Fibroblast of the aortic adventitia (primary cell): ENCODE measurements at places on chromosomes 13 and 19. TPM values are rescaled to one million over a fixed set of nuclear protein-coding genes. Genes with fewer than 3 reads are reported as not detected.

GRCh38 chr19:46186717-46187101 is 38.7 kb downstream of the IGFL2 start:
- no peak for DNase-seq

- no peak for DNase-seq
Measured at GRCh38 chr13:48295271-48295670, 8.3 kb upstream of the RB1 start.

DNA sequence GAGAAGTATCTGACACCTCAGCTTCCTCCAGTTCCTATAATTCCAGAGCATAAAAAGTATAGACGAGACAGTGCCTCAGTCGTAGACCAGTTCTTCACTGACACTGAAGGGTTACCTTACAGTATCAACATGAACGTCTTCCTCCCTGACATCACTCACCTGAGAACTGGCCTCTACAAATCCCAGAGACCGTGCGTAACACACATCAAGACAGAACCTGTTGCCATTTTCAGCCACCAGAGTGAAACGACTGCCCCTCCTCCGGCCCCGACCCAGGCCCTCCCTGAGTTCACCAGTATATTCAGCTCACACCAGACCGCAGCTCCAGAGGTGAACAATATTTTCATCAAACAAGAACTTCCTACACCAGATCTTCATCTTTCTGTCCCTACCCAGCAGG is 3.1 kb downstream of the KLF5 start:
- DNase-seq: no peak

- no peak for DNase-seq
Measured at GRCh38 chr19:2122982-2123381, 26.3 kb downstream of the IZUMO4 start.

- no peak for DNase-seq
Measured at GRCh38 chr13:100803091-100803490, 128.5 kb upstream of the TMTC4 start.

- DNase-seq: peak; percentile 83
Measured at GRCh38 chr13:23506807-23507291, 63.4 kb upstream of the TNFRSF19 start.

DNA sequence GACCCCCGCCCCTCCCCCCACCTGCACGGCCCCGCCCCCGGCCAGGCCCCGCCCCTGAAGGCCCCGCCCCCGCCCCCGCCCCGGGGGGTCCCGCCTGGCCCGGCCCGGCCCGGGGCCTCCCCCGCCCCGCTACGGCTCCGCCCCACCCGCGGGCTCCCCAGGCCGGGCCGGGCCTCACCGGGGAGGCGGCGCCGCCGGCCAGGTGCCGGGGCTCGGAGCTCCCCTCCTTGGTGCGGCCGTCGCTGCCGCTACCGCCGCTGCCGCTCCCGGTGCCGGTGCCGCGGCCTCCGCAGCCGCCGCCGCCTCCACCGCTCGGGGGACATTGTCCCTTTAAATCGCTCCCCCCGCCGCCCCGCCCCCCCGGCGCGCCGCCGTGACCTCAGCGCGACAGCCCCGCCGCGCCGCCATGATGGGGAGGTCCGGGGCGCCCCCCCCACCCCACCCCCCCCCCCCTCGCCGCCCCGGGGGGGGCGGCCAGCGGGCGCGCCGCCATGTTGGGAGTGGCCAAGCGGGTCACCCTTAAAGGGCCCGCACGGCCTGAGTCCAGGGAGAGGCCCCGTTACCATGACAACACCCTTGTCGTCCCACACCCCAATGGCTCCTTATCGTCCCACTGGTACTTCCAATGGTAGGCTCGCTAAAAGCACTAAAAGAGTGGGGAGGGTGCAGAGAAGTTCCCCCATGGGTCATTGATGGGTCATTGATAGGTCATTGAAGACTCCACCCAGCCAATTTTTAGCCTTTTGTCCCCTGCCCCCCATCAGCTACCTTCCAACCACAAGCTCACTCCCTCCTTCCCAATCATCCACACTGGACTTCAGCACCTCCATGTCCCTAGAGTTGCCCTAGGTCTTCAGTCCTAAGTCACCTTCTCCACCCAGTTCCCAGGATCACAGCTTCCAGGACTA is at the start of gene WIZ:
TSS of gene WIZ (minus strand) at position 337 of the 908 bp plus-strand sequence. CDS start 1,649 bp downstream, outside the sequence.
- DNase-seq: peak; percentile 56

DNA sequence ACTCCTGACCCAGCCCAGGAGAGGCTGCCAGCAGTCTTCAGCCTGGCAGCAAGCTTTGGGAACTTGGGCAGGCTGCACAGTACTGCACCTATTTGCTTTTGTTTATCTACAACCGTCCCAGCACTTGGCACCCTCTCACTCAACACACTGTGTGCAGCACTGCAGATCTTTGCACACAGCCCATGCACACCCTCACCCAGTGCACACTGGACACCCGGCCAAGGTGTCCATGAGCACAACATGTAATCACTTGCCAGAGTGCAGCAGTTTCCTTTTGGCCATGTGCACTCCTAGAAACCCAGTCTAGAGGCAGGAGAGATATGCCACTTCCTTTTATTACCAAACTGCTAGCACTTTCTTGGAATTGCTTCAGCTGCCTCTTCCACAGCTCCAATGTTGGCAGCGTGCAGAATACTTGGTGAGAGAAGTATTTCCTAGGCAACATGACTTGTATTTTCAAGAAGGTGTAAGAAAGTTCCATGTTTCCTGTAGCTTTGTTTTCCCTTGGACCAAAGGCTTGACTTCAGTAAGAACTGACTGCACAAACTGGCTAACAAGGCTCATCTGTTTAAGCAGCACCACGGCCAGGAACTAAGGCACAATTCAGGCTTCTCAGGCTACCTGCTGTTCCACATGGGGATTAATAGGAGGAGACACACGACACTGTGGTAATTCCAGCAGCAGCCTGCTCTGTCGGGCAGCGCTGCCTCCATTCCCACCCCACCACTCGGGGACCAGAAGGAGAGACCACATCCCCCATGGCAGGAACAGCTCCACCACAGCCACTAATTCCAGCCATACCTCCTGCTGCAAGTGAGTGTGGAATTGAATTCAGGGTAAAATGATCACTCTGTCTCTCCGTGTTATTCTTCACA is 15.3 kb downstream of the ATP7B start:
- DNase-seq: peak; percentile 56

GRCh38 chr19:42284066-42284501 is 15.0 kb downstream of the CIC start:
- peak; percentile 74 for DNase-seq

- DNase-seq: peak; percentile 67
Measured at GRCh38 chr13:101417043-101417406, 717 bp upstream of the NALCN start.

GRCh38 chr13:20370815-20371421 is 138.8 kb upstream of the GJB6 start:
- DNase-seq: no peak

DNA sequence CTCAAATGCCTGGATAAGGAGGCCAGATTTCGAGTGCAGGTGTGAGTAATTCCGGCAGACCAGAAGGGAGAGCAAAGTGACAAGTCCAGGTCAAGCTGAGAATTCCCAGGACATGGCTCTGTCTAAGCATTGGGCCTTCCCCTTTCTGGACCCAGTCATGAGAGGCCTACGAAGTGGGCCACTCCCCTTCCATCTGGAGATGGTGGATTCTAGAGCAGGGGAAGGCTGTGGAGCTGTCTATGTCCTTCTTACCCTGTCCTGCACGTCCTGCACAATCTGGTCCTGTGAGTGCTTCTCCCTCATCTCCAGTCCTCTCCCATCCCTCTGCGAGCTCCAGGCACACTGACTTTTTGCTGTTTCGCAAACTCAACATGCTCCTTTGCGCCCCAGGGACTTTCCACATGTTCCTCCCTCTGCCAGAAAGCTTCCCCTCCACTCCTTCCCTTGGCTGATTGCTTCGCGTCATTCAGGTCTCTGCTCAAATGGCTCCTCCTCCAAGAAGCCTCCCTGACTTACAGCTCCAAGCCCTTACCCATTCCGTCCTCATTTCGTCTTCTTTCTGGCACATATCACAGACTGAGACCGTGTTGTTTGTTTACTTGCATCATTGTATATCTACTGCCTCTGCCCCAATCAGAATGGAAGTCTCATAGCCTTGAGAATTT is 193.2 kb downstream of the URI1 start:
- no peak for DNase-seq

- no peak for DNase-seq
Measured at GRCh38 chr13:52739468-52740071, at the start of gene CNMD. TSS of gene CNMD (minus strand) at chr13:52739820. CDS start at chr13:52739701, 119 bp downstream.

- peak; percentile 100 for DNase-seq
Measured at GRCh38 chr19:18364826-18365528, 21.0 kb upstream of the GDF15 start.

DNA sequence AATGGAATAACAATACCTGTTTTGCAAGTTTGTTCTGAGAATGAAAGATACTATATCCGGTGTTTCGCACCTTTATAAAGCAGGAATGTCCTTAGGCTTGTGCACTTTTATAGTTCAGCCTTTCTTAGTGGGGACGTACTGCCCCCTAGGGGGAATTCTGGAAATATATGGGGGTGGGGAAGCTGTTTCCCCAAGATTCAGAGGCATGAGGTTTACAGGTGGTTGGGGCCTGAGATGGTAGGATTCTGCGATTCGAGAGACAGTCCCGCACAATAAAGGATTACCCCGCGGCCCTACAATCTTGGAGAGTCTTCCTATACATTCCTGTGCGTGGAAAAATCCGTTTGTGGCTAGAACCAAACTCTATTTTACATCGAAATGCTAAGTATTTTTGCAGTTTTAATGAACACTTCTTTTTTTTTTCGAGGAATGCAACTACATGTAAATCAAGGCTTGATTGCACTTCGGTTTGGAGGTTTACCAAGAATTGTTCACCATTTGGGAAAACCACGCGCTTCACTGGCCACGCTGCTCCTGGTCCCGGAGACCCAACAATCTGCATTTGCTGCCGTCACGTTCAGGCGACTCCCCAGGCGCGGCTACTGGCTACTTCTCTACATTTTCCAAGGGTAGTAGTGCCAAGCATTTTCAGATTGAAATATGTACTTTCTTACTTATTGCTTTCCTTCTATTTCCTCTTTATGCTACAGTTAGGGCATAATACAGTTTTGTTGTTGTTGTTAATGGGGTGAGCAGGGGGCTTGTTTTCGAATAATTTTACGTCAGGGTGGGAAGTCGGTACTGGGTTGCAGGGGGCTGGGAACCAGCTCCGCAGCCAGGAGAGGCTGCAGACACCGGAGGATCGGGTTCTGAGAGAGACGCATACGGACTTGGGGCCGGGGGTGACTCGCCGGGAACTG is 830 bp downstream of the NEK5 start:
- DNase-seq: peak; percentile 78

DNA sequence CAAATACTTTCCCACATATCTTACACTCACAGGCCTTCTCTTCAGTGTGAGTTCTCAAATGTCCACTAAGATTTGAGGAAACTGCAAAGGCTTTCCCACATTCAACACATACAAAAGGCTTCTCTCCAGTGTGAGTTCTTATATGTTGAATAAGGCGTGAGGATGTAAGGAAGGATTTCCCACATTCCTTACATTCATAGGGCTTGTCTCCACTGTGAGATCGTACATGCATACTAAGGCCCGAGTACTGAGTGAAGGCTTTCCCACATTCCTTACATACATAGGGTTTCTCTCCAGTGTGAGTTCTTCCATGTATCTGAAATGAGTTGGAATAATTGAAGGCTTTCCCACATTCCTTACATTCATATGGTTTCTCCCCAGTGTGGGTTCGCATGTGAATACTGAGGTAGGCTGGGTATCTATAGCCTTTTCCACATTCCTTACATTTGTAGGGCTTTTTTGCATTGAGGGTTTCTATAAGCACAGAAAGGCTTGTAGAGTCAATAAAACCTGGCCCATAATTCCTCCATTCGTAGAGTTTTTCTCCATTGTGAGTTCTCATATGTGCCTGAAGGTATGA is 9.6 kb downstream of the ZNF426 start:
- DNase-seq: peak; percentile 9

GRCh38 chr13:53073711-53074110 is 45.1 kb downstream of the OLFM4 start:
- no peak for DNase-seq

- no peak for DNase-seq
Measured at GRCh38 chr19:5144545-5145179, 175.7 kb downstream of the KDM4B start.

- peak; percentile 43 for DNase-seq
Measured at GRCh38 chr19:33245948-33246708, 20.5 kb upstream of the SLC7A10 start.

DNA sequence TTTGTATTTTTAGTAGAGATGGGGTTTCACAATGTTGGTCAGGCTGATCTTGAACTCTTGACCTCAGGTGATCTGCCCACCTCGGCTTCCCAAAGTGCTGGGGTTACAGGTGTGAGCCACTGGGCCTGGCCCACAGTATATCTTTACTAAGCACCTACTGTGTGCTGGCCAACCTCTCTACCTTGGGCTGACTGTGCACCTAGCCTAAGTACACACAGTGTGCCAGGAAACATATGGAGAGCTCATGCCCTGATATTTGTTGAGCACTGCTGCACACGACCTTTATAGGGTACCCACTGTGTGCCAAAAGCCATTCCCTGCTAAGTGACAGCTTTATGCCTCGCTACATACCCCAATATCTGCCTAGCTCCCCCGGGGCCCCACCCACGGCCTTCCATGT is 6.3 kb upstream of the ARHGAP45 start:
- no peak for DNase-seq

DNA sequence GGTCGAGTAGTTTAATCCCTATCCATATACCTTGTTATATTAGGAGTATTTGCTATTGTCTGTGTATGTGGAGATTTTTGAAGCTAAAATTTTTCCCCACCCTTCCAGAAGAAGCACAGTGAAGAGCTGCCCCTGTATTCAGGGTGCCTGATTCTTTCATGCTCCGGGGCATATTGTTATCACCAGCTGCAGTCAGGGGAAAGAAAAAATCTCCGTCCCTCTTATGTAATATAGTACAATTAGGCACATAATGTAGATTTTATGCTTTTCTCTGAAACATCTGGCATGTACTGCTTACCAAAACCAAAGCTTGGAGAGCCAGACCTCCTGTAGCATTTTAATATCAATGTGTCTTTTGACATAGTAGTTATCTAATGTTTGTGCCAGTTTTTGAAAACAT is 214.9 kb upstream of the EDNRB start:
- no peak for DNase-seq

DNA sequence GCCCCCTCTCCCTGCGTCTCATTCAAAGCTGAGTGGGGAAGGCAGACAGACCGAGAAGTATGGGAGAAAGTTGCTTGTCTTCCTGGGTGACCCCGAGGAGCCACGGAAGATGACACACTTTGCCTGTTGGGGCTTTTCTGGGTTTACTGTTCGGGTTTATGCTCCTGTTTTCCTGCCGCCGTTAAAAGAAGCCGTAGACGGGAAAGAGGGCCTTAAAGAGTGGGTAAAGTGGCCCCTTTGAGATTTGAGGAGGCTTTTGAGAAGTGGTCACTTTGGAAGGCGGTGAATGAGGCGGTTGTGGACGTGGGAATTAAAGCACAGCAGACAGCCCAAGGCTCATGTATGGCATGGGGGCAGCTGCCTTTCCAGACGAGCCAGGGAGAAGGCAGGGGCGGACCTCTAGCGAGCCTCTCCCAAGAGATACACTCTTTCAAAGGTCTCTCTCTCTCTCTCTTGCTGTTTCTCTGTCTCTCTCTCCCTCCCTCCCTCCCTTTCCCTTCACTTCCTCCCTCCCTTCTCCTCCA is 493 bp upstream of the LHFPL6 start:
- DNase-seq: peak; percentile 35

GRCh38 chr19:58218899-58219298 is 9.8 kb upstream of the ZNF544 start:
- no peak for DNase-seq

YJEFN3 gene
- 0.45 and 1.4 TPM in 2 replicates for total RNA-seq

SPATA13 gene
- total RNA-seq: 12.2 and 17.3 TPM in 2 replicates

ZNF578 gene
- total RNA-seq: 2.6 and 3.5 TPM in 2 replicates

FPR2 gene
- total RNA-seq: not detected in 2 replicates

SYCN gene
- total RNA-seq: not detected in 2 replicates

SOX1 gene
- total RNA-seq: not detected in 2 replicates

NLRP9 gene
- total RNA-seq: not detected in 2 replicates

ZNF432 gene
- total RNA-seq: 7.9 and 9.7 TPM in 2 replicates
